ENCODE measurements at places on chromosomes 12 and 14.
A peak's percentile ranks its signal among the peaks of the same experiment; 100 is the strongest.

GRCh38 chr14:70838076-70838475 is 28.8 kb upstream of the MAP3K9 start:
- DNase-seq, result no peak

DNA sequence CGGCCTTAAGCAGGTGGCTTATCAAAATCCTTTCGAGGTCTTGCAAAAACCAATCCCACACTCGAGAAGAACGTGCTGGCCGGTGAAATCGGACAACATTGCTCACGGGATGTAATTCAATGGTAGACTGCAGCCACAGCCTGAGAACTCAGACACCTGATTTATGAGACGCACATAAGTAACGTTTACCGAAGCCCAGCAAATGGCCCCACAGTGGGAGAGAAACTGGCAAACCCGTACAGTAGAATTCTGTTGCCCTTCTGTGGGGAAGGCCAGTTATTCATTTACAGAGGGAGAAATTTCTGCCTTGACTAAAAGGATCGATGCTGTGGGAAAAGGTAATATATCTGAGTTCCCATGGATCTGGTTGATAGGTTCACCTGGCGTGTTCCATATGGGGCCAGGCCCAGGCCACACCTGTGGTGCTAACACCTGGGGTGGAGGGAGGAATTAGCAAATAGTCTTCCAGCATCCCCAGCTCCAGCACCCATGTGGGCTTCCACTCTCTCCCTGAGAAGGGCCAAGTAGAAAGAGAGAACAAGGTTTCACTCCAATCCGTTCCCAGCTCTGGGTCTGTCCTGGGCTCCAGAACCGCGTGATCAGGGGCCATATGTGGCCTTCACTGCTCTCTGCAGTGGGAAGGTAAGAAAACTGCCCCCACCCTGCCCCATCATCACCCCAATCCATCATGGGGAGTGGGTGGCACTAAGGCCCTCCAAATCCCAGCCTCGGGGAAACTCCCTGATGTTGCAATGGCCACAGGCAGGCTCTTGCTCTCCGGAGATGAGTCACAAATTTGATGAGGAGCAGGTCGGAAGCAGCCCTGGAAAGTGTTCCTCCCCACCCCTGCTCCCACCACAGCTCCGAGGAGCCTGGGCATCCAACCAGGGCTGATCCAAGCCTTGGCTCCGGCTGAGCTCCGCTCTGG is 12.7 kb downstream of the BDKRB1 start:
- no peak for DNase-seq

GRCh38 chr12:132465269-132466190 is 24.4 kb upstream of the FBRSL1 start:
- DNase-seq, result no peak

GRCh38 chr12:124466216-124467128 is 100.9 kb downstream of the NCOR2 start:
- DNase-seq, result peak; percentile 91

GRCh38 chr12:100414739-100415138 is 57.9 kb downstream of the SLC17A8 start:
- DNase-seq, result no peak

DNA sequence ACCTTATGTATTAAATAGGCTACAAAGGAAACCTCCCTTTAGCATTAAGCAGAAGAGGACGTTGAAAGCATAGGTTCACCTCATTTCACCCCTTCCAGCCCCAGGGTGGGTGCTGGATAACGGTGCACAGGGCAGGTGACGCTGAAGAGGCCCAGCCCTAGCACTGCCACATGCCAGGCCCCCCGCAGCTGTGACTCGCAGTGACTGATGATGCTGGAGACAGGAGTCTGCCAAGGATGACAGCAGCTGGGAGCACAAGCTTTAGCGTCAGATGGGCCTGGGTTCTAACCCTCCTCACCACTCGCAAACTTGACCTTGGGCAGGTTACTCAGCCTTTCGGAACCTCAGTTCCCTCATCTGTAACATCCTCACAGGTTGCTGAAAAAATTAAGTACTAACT is 76.7 kb downstream of the TBK1 start:
- no peak for DNase-seq

GRCh38 chr12:25018146-25018545 is 69.2 kb upstream of the BCAT1 start:
- no peak for DNase-seq
